ENCODE measurements at places on chromosomes 11 and 22. TPM values are rescaled to one million over a fixed set of nuclear protein-coding genes. Genes with fewer than 3 reads are reported as not detected.

DNA sequence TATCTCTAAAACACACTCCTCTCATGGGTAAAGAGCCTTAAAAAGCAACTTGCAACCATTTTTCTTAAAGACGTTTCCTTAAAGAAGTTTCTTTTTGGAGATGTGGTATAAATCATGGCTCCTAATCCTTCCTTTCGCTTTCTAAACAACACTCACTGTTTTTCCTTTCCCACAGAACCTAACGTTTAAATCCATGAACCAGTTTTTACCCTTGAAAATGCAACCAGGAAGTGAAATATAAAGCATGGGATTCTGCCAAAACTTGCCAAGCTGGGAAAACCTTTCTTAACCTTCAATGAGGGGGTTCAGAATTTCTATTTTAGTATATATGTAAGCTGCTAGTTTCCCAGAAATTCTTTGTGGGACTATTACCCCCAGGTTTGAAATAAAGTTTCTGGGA lies 8.6 kb downstream of the PLEKHA7 start:
- no peak for DNase-seq

DNA sequence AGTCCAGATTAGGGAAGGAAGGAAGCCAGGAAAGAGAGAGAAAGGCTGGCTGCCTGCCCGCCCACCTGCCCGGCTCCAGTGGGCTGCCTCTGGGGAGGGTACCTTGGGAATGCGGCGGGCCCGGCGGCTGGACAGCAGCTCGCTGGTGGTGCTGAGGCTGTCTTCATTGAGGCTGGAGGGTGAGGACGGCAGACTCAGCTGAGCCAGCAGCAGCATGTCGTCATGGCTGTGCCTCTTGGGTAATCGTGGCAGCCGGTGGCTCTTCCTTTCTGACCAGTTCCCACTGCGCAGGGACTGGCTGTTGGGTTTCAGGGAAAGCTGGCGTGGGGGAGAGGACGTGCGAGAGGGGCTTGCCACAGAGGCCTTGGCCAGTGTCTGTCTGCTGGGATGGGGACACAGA lies 32.9 kb downstream of the RPL27A start:
- no peak for DNase-seq

DNA sequence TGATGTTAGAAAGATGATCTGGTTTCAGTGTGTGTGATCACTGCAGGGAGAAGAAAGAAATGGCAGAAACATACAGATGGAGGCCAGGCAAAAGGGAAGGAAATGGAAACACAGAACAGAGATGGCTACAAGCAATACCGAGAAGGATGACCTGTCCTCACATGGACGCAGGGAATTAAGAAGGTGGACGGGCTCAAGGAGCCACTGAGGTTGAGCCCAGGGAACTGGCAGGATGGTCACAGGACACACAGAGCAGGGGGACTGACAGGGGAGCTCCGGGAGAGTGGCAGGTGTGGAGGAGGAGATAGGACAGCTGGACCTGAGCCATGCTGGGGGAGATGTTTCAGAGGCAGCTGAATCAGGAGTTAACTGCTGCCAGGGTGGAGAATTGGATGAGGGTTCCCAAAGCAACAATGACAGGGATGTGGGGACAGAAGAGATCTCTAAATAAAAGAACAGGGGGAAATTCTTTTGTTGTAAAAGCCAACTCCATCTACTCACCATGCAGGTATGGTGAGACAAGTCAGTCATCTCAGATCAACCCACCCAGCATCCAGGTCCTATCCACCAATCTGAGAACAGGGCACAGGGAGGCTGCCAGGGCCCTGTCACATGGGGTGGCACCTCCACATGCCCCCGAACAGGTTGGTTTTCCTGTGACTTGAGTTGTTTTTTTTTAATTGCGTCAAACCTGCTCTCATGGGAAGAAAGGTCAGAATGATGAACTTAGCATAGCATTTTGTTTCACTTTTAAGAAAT lies 26.3 kb downstream of the KLHL22 start:
- DNase-seq, result no peak

Gene OR6A2
- total RNA-seq, result 0.68 TPM

Gene RELT
- 4.5 TPM for total RNA-seq

- no peak for DNase-seq
These were observed 131.7 kb downstream of the KIF18A start for GRCh38 chr11:27976262-27976661.

Gene RAPSN
- 0.17 TPM for total RNA-seq

Gene SPON1
- 0.17 TPM for total RNA-seq

DNA sequence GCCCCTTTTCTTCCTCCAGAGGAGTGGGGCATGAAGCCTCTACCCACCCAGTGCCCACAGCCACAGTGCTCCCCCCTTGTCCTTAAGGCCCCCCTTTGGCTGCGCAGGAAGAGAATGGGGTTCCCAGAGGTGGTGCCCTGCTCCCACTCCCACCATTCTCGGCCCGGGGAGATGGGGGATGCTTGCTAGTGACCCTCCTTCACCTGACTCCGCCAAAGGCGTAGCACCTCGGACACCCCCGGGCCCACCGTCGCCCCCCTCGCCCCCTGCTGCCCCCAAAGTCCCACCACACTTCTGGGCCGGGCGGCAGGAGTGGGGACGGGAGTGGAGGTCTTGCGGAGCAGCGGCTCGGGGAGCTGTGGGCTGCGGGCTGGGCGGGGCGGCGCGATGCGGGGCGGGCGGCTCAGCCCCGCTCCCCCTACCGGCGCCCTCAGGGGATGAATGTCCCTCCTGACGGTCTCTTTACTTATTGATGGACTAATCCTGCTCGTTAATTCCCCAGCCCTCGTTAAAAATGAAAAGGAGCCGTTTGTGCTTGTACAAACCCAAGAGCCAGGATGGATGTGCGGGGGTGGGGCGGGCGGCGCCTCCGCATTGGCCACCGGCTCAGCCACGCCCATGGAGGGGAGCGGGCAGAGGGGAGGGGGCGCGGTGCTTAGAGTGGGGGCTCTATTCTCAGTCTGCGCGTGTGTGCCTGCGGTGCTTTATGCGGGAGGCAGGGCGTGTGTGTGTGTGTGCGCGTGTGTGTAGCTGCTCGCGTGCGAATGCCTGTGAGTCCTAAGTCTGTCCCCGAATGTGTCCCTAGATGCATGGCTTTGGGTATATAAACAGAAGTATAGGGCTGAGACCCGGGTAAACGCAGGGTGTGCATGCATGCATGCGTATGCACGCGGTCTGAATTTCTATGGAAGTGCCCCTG lies 25.6 kb downstream of the SYT7 start:
- no peak for DNase-seq

DNA sequence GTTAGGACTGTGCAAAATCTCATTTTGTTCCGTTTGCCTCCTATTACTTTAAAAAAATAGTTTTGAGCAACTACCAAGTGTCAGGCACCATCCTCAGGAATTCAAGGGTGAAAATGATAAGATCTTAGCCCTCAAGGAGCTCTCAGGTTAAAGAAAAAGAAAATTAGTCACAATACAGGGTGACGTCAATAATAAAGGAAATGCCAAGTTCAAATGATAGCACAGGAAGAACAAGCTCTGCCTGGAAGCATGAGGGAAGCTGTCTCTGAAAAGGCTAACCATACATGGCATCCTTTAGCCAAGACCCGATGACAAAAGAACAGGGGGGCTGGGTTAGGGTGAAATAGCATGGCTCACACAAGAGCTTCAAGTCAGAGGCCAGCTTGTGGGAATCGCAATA lies 11.1 kb upstream of the MPZL2 start:
- peak; percentile 90 for DNase-seq

- no peak for DNase-seq
These were observed 31.4 kb upstream of the ACR start for GRCh38 chr22:50706481-50707125.

DNA sequence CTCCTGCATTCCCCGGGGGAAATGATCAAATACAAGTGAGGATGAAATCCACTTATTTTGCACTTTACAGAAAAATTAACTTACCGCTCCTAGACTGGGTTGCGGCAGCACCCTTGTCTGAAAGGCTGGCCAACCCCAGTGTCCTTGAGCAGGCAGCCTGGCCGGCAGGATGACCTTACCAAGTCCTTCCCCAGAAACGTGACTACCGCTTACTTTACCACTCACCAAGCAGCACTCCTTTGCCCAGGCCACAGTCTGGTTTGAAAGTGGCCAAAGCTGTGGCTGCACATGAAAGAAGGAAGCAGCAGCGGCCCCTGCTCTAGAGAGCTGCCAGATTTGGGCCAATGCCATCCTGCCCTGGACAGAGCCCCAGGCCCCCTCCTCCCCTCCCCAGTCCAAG lies 20.3 kb downstream of the MYH9 start:
- no peak for DNase-seq

Gene CHST1
- 0.33 TPM for total RNA-seq

Gene LRRC74B
- total RNA-seq, result not detected

DNA sequence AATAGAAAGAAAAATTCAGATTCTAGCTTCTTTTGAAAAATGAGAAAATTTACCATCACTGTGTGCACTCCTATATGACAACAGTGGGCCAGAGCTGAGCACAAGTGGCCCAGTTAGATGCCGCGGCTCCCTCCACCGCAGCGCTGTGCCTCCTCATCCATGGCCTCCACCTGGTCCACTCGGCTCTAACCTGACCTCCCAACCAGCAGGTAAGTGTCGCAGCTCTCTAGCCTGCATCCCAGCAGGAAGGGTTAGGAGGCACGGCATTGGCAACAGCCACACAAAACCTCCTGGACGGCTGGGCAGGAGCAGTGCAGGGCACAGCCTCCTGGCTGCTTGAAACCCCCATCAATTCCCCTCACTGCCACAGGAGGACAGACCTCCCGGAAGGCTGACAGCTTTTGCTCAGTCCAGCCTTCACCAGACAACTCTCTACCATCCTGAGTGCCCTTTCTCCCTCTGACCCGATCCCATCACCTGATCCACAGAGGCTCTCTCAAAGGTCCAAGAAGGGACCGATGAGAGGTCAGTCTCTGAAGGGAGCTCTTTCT lies 76.1 kb downstream of the RPL27A start:
- DNase-seq, result no peak

GRCh38 chr11:60992842-60993409 lies 21.4 kb downstream of the CD6 start:
- no peak for DNase-seq

DNA sequence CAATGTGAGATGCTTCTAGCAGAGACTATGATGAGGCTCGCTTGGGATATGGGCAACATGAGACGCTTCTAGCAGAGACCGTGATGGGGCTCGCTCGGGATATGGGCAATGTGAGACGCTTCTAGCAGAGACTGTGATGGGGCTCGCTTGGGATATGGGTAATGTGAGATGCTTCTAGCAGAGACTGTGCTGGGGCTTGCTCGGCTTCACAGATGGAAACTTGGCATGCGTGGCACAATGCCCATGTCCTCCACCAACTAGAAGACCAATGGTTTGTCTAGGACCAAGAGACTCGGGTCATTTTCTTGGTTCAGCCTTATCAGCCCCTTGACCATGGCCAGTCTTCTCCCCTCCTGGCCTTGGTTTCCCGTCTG lies 7.1 kb downstream of the MYEOV start:
- DNase-seq, result no peak

- no peak for DNase-seq
These were observed 34.6 kb upstream of the MN1 start for GRCh38 chr22:27836181-27836580.

- no peak for DNase-seq
These were observed 11.3 kb upstream of the TREH start for GRCh38 chr11:118690553-118691304.

- no peak for DNase-seq
These were observed 3.8 kb upstream of the CCDC188 start for GRCh38 chr22:20154602-20155187.

- DNase-seq, result no peak
These were observed 978 bp upstream of the ANKRD13D start for GRCh38 chr11:67288198-67288451.

Gene TIGD3
- not detected for total RNA-seq

- DNase-seq, result peak; percentile 32
These were observed 50.4 kb downstream of the FAM83F start for GRCh38 chr22:40044870-40045834.

Gene SPDYC
- not detected for total RNA-seq

DNA sequence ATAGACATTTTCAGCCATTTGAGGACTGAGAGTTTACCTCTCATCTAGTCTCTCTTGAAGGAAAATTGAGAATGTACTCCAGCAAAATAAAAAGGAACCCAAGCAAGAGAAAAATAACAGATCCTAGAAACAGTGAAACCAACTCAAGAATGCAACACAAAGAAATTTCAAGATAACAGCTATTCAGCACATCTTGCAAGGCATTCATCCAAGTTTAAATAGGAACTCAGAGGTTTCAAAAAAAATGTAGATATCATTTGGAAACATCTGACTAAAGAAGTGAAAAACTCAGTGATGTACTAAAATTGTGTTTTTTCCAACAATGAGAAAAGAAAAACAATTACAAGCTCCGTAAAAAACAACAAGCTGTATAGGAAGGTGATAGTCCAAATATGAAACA lies 76.4 kb downstream of the TMEM135 start:
- DNase-seq, result no peak

Gene UCP2
- total RNA-seq, result not detected

GRCh38 chr11:77127920-77128691 lies at the start of gene MYO7A:
Gene MYO7A, plus strand, starts transcription at chr11:77128246. Its CDS starts 2,389 bp downstream, at chr11:77130635.
- no peak for DNase-seq

GRCh38 chr11:119936426-119936825 lies 201.5 kb downstream of the TRIM29 start:
- no peak for DNase-seq

Measured in mammary epithelial cell (primary cell).